ENCODE measurements at places on chromosomes 2 and 18.
A peak's percentile ranks its signal among the peaks of the same experiment; 100 is the strongest.

- no peak for DNase-seq
These were observed 225.3 kb downstream of the MC4R start for GRCh38 chr18:60147323-60147722.

DNA sequence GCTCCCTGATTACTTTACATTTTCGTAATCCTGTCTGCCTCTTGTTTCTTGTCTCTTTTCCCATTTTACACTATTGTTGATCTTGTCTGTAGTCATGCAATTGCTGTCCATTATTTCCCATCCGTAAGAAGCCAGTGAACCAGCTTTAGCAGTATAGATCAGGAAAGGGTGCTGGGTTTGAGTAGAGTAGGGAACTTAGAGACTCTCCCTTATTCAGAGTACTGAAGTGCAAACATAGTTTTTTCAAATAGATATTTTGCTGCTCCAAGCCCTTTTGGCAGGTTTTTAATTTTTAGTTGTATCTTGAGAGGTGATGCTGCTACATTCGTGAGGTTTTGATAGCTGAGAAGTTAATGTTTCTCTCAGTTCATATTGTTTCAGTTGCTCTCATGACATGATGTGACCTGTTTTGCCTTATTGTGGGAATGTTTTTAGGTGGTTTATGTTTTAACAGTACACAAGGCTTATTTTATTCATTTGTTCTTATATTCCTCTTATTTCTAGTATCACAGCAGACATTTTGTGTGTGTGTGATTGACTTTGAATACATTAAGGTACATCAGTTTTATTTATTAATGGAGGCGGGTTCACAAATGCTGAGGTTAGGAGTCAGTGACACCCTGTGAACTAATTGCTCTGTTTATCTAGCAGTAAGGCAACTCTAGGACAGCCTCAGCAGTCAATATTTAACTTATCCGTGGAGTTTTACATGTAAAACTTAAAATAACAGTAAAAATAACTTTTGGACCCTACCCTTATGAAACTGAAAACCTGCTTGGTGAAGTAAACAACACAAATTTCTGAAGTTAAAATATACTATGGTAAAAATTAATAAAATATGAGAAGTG is 118.4 kb downstream of the ZNF407 start:
- peak; percentile 56 for DNase-seq

DNA sequence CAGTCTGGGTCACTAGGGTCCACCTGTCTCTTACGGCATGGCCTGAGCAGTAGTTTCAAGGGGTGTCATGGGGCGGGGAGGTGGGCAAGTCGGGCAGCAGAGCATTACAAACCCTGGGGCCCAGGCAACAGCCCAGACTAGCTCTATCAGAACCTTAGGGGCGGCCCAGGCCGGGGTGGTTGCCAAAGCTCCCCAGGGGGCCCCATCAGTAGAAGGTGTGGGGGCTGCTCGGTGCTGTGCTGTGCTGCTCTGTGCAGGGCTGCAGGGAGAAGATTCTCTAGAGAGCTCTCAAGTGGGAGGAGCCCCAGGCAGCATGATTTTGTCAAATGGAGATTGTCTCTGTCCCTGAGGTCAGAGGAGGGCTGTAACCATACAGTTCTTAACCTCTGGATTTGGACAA is 36.4 kb upstream of the SLC14A1 start:
- peak; percentile 84 for DNase-seq

GRCh38 chr2:100018341-100019193 is 123.8 kb downstream of the AFF3 start:
- no peak for DNase-seq

DNA sequence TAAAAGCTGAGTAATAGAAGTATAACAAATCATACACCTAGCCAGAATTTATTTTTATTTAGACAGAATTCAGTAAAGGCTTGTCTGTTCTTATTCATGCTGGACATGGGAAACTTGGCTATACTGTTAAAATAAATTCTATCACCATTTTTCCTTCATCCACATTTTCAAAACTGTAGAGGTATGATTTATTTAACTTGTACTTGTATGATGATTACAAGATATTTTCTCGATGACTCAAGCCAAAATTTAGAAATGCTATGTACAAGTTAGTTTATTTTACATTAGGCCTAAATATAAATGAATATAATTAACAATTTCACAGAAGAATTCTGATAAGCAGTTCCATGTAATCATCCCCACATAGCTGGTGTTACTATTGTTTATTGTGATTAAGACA is 194.8 kb upstream of the DOK6 start:
- DNase-seq: no peak
